ENCODE measurements at places on chromosomes 16 and 17.

DNA sequence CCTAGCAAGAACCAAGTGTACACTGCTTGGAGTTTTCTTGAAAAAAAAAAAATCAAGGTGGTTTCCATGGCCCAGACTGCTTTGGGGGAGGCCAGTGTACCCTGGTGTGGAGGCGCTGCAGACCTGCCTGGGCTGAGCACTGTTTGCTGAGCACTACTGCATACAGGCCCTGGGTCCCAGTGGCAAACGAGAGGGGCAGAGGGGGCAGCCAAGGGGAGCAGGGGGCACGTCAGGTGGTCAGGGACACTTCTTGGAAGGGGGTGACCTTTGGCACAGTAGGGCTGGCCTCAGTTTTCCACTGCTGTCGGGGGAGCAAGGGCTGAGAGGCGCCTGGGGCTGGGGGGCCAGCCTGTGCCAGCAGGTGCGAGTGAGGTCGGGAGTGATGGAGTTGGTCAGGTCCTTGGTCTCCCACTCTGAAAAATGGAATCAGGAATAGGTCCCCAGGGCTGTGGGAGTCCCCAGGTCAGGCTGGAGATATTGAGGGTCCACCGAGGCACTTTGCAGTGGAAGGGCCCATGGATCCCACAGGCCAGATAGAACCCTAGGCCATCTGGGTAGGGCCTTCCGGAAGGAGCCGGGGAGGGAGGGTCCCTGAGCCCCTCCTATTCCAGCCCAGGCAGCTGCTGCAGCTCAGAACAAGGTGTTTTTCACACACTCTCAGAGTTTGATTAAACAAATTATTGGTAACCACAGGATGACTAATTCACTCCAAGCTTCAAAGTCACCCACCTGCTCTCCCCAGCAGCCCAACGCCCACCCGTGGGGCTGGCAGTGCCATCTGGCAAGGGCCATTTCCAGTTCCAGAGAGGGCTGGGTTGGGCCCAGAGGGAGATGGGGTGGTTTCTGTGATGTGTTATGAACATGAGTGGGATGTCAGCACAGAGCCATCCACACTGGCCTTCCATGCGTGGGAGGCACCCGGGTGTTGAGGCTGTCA is 3.5 kb downstream of the ZFPM1 start:
- peaks cover 2% of the 10 kb centered on the region for H3K27me3 ChIP-seq
- H3K36me3 ChIP-seq: peaks cover 1% of the 10 kb centered on the region
- no peak for DNase-seq
- peak overlapping the region; percentile 79 for H3K27ac ChIP-seq
- peaks cover 16% of the 10 kb centered on the region for H3K4me1 ChIP-seq
- H3K4me3 ChIP-seq: peak overlapping the region; percentile 78

GRCh38 chr17:14089179-14089578 is 19.9 kb downstream of the COX10 start:
- DNase-seq: no peak
- H3K4me1 ChIP-seq: peaks cover 4% of the 10 kb centered on the region
- no peak overlapping the region for H3K4me3 ChIP-seq
- H3K36me3 ChIP-seq: peaks cover 27% of the 10 kb centered on the region
- H3K27ac ChIP-seq: no peak overlapping the region
- no peaks in the 10 kb centered on the region for H3K27me3 ChIP-seq

- peaks cover 4% of the 10 kb centered on the region for H3K4me1 ChIP-seq
- no peak for DNase-seq
- H3K36me3 ChIP-seq: no peaks in the 10 kb centered on the region
These were observed 3.4 kb downstream of the NDRG4 start for GRCh38 chr16:58503166-58503862.

DNA sequence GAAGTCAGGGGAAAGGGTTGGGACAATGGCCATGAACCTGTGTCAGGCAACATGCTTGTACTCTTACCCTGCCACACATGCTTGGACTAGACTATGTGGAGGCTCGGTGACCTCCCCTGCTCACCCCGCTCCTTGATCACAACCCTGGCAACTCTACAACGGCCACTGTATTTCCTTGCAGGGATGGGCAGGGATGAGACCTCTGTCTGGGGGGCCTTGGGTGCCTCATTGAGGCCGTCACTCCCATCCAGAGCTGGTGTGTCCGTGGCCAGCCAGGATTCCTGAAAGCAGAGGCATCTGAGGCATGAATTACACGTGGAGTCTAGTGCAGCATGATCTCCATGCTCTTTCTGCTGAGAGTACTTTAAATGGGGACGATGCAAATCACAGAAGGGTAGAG is 948 bp downstream of the PLA2G15 start:
- H3K36me3 ChIP-seq: peaks cover 3% of the 10 kb centered on the region
- peaks cover 23% of the 10 kb centered on the region for H3K4me1 ChIP-seq
- H3K4me3 ChIP-seq: peak overlapping the region; percentile 91
- DNase-seq: no peak
- H3K27ac ChIP-seq: peak overlapping the region; percentile 57
- no peaks in the 10 kb centered on the region for H3K27me3 ChIP-seq

GRCh38 chr16:27700304-27700995 is 150.5 kb downstream of the KATNIP start:
- H3K36me3 ChIP-seq: no peaks in the 10 kb centered on the region
- H3K4me1 ChIP-seq: no peaks in the 10 kb centered on the region
- H3K27ac ChIP-seq: no peak overlapping the region
- DNase-seq: no peak
- H3K4me3 ChIP-seq: no peak overlapping the region
- no peaks in the 10 kb centered on the region for H3K27me3 ChIP-seq

DNA sequence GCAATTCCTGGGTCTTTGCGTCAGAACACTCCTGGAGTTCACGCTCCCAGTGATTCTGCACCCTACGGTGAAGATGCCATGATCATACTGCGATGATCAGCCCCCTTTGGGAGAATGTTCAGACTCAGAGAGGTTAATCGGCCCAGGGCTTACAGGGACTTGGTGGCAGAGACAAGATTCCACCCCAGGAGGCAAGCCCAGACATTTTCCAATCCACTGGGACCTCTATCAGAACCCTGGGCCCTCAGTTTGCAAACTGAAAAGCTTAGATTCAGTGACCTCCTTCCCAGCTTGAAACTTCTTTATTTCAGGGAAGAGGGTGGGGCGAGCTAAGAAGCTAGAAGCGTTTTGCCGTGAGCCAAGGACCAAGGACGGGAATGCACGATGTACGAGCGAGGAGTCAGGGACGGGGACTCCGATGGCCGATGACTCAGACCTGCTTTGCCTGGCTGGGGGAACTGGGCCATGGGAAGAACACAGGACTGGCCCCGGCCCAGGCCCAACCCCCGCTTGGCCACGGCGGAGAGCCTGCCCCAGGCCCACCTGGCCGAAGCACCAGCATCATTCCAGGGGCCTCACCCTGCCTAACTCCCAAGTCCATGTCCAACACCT is 34.7 kb downstream of the SOCS3 start:
- no peaks in the 10 kb centered on the region for H3K27me3 ChIP-seq
- no peak overlapping the region for H3K27ac ChIP-seq
- DNase-seq: no peak
- no peak overlapping the region for H3K4me3 ChIP-seq

DNA sequence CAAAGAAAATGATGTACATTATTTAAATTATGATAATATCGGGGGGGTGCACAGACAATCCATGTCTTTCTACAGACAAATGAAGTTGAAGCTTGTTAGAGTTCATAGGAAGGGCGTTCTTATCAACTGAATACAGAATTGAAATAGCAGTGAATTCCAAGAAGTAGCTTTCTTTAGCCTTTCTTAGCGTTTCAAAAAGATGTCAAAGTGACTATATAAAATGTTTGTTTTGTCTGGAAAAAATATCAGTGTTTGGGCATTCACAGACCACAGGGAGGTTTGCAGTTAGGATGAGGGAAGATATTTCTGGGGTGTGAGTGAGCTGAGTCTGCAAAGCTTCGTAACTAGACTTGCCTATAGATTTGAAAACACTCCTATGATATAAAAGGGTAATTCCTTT is 55.0 kb downstream of the STX8 start:
- DNase-seq: no peak
- H3K4me1 ChIP-seq: peaks cover 18% of the 10 kb centered on the region
- no peak overlapping the region for H3K4me3 ChIP-seq
- H3K27me3 ChIP-seq: peaks cover 2% of the 10 kb centered on the region
- no peaks in the 10 kb centered on the region for H3K36me3 ChIP-seq

- peak overlapping the region; percentile 64 for H3K27ac ChIP-seq
- peaks cover 12% of the 10 kb centered on the region for H3K4me1 ChIP-seq
- H3K36me3 ChIP-seq: peaks cover 2% of the 10 kb centered on the region
These were observed 737 bp downstream of the NUDT16L1 start for GRCh38 chr16:4693956-4694641.

- H3K4me1 ChIP-seq: no peaks in the 10 kb centered on the region
- peaks cover 3% of the 10 kb centered on the region for H3K27me3 ChIP-seq
- no peak for DNase-seq
- no peak overlapping the region for H3K4me3 ChIP-seq
- H3K27ac ChIP-seq: no peak overlapping the region
These were observed 345.4 kb downstream of the PMP22 start for GRCh38 chr17:14919631-14920213.

DNA sequence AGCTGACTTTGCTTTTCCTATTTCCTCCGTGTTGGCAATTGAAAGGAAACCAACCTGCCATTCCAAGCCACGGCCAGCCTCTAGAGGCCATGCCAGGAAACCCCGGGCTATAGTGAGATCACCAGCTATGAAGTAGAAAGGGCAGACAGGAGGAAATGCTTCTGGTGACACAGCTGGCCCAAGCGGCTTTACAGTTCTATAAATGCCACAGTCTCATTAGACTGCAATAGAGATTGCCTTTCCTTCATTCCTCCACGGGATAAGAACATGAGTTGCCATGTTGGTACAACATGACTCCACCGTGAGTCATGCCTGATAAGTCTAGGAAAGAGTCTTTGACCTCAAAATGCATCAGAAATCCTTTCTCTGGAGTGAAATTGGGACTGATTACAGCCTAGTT is 384.9 kb downstream of the GRIN2A start:
- H3K27ac ChIP-seq: no peak overlapping the region
- no peak for DNase-seq
- H3K27me3 ChIP-seq: no peaks in the 10 kb centered on the region

GRCh38 chr17:14779241-14779640 is 478.4 kb downstream of the HS3ST3B1 start:
- H3K27ac ChIP-seq: no peak overlapping the region
- H3K27me3 ChIP-seq: no peaks in the 10 kb centered on the region
- DNase-seq: no peak

GRCh38 chr17:17525311-17525710 is 29.1 kb upstream of the RASD1 start:
- no peak for DNase-seq
- no peak overlapping the region for H3K4me3 ChIP-seq
- no peaks in the 10 kb centered on the region for H3K36me3 ChIP-seq
- no peak overlapping the region for H3K27ac ChIP-seq
- H3K27me3 ChIP-seq: no peaks in the 10 kb centered on the region
- H3K4me1 ChIP-seq: no peaks in the 10 kb centered on the region

GRCh38 chr17:49266233-49266632 is 35.6 kb upstream of the PHOSPHO1 start:
- DNase-seq: no peak
- no peaks in the 10 kb centered on the region for H3K36me3 ChIP-seq
- peaks cover 14% of the 10 kb centered on the region for H3K27me3 ChIP-seq
- H3K27ac ChIP-seq: no peak overlapping the region

DNA sequence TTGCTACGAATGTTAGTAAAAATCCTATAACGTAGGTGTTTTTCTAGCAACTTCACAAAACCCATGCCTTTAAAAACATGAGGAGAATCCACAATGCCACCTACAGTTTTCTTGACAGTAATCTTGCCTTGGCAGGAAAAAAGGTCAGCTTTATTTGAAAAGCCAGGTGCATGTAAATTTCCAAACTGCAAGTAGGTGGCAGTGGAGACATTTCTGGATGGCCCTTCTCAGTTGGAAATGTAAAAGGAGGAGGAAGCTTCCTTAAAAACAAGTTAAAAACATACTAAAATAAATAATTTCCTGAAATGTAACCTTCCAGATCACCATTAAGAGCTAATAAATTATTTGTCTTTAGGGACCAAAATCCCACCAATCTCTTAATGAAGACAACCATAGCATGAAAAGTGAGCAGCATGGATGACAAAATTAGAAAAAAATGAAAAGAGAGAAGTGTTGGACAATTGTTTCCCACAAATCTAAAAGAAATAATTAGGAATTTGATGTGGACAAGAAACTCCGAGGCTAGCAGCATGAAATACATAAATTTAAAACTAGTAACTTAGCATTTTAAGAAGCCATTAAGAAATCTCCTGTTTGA is 152.2 kb downstream of the SNX11 start:
- peaks cover 7% of the 10 kb centered on the region for H3K4me1 ChIP-seq
- H3K27me3 ChIP-seq: no peaks in the 10 kb centered on the region
- DNase-seq: no peak
- peaks cover 3% of the 10 kb centered on the region for H3K36me3 ChIP-seq

DNA sequence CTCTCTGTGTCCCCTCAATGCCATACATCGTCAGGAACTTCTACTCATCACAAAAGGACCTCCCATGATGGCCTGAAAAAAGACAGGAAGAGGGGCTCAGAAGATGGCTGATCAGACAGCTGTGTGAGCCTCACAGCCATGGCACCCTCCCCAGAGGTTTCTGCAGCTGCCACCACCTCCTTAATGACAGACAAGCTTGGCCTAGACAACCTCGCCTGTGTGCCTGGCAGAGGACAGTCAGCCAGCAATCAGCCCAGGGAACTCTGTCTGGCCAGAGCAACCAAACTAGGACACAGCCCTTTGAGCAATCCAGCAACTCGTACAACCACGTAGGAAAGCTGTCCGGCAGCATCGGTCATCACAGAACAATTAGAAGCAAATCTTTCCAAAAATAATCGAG is 54.2 kb upstream of the MED9 start:
- peaks cover 6% of the 10 kb centered on the region for H3K27me3 ChIP-seq
- H3K4me3 ChIP-seq: no peak overlapping the region
- DNase-seq: no peak
- no peaks in the 10 kb centered on the region for H3K4me1 ChIP-seq

DNA sequence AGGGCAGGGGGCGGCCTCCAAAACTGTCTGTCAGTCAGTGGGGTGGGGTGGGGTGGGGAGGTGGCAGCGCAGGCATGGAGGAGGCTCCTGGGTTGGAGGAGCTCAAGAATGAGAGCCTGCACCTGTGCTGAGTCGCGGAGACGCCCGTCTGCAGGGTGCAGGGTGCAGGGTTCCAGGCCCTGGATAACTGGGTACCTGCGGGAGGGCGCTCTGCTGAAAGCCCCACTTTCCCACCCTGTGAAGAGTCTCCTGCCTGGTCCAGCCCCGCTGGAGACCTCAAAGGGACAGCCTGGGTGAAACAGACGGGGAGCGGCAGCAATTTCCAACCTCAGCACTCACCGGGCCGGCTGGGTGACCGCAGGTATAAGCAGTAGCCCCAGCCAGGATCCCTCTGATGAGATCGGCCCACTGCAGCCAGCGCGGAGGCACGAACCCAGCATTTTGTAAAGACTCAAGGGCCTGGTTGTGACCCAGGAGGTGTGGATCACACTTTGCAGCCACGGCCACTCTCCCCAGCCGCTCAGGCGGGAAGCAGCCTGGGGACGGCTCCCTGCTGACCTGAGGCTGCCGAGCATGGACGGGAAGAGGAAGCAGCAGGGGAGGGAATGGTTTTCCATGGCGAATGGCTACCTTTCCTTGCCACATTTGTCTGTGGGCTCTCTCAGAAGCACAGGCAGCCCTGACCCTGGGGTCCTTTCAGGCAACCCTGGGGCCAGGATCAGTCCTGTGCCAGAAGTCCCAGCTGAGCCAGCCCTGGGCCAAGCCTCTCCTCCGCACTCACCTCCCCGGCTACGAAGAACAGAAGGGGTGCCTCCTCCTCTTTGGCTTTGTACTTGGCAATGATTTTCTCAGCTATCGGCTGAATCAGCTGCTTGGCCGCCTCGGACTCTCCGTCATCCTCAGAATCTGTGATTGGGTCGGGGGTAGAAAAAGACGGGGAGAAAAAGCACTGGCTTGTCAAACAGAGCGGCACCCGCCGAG is 21.0 kb downstream of the MRM3 start:
- H3K4me1 ChIP-seq: no peaks in the 10 kb centered on the region
- no peak for DNase-seq
- H3K27ac ChIP-seq: no peak overlapping the region
- no peaks in the 10 kb centered on the region for H3K36me3 ChIP-seq
- H3K27me3 ChIP-seq: no peaks in the 10 kb centered on the region
